ENCODE measurements at places on chromosomes 7 and 10.

DNA sequence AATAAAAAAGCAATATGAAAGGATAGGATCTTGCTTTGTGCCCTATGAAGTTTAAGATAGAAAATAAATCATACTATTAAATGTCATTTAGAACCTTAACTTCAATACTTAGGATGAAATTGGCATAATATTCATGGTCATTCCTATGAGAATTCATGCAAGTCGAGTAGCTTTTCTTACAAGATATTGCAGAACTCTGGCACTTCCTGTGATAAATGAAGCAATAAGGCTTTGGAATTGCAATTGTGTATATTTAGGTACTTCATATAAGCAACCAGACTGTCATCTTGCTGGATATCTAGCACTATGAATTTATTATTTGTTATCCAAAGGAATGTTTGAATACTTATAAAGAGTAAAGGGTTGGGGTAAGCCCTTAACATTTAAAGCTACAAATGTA, 116.5 kb downstream of the ZNF438 start:
- no peak for DNase-seq

- DNase-seq = no peak
Observed at GRCh38 chr7:16026253-16027020, 340.0 kb upstream of the MEOX2 start.

DNA sequence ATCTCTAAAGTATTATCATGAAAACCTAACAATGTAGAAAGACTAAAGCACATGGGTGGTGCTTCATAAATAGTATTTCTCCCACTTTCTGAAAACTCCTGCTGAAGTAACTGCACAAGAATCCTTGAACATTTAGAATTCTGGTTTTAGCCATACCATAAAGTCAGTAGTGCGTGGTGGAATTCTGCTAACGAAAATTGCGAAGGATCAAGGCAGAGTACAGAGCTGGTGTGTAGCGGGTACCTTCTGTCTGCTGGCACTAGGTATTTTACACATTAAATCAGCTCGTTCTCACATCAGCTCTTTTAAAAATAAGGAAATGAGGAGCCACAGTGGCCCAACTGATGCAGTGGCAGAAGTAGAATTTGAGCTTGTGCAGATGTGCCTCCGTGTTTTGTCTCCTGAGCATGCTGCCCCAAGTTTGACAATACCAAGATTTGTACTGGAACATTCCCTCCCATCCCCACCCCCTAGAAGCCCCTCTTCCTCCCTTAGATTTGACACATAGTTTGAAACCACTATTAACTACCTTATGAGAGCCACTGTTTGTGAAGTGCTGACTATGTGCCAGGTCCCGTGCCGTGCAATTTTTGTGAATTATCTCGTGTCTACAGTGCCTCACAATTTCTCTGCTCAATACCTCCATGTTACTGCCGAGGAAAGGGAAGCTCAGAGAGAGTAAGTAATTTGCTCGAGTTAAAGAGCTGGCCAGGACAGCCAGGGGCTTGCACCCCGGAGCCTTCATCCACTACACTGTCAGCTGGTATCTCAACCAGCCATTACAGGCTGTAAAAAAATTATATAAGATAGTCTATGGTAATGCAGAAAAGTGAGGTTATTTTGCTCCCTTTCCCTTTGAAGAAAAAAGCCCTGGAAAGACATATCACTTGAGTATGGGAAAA, 66.9 kb downstream of the EGFR start:
- DNase-seq = peak; percentile 82

DNA sequence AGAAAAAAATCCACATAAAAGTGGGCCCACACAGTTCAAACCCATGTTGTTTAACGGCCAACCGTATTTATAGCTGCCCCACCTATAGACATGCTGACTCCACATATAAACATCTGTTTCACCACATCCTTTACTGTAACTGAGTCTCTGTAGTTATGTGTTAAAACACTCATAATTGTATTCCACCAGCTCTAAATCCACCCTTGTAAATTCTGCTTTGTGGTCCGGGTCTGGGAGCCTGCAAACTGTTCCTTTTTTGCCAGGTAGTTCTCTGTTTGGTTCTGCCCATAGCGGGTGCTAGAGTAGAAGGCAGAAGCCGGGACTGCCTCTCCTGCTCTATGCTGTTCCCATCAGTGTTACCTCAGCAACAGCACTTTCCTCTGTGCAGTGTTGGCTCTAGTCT, 20.2 kb upstream of the FHIP2A start:
- DNase-seq = no peak

DNA sequence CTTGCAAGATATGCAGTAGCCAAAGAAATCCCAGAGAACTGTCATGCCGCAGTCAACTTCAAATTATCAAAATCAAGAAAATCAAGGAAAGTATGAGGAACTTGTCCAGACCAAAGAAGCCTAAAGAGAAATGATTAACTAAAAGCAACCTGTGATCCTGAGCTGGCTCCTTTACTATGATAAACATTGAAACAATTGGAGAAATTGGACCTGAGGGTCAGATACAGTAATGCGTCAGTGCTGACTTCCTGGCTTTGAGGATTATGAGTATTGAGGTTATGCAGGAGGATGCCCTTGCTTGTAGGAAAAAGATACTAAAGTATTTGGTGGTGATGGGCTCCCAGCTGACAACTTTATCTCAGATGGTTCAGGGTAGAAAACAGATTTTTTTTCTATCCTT, 324.7 kb upstream of the AKR1E2 start:
- DNase-seq = peak; percentile 18

DNA sequence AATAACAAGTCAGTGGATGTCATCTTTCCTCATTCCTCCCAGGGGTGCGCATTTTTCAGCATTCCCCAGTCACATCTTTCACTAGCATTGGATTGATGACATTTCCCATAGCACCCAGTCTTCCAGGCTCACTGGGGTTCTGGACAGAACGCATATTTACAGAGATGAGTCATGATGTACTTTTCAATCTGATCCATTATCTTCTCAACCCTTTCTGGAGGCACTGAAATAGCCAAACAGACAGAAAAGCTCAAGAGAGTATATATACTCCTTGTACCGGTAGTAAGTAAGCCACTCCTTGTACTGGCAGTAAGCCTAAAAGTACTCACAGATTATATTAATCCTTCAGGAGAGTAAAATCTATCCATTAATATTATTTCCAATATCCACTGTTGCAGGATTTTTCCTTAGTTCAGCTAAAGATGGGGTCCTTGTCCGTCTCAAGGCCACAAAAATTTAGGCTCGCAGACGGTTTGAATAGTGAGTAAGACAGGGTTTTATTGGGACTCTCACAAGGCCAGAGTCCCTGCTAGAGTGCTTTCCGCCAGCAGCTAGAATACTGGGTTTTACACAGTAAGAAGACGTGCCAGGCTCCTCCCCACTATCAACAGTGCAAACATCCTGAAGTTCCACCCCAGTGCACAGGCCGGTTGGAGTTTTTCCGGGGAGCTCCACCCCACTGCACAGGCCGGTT, 60.8 kb downstream of the MDH2 start:
- peak; percentile 69 for DNase-seq

GRCh38 chr10:78330884-78331283, 297.2 kb downstream of the RPS24 start:
- DNase-seq = no peak

DNA sequence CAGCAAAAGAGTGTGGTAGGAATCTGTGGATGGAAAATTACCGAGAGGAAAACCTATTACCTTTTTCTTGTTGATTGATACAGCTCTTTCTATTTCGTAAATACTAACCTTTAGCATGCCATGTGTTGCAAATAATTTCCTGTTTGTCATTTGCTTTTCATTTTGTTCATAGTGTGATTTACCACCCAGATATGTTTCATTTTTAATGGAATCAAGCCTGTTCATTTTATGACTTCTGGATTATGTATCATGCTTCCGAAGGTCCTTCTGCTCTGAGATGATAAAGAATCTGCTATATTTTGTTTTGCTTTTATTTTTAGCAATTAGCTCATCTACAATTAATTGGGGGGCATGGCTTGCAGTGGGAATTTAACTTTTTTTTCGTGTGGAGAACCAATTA, 46.5 kb downstream of the INPP5F start:
- no peak for DNase-seq

- DNase-seq = no peak
Observed at GRCh38 chr10:132443605-132443982, 46.6 kb downstream of the PWWP2B start.

DNA sequence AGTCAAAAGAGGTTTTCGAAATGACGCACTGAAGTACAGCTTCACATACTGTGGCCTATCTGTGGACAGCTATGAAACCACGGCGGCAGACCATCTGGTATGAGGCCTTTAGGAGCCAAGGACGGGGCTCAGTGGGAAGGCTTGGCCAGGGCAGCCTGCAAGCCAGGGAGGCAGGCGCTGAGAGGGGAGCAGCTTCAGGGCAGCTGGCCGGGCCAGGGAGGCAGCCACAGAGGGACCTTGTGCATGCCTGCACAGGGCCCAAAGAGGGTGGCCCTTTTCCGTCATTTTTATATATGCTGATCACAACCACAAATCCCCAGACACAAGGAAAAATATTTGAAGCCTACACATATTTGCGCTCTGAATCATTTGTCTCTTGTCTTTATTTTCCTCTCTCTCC, 13.5 kb downstream of the CALD1 start:
- DNase-seq = no peak

DNA sequence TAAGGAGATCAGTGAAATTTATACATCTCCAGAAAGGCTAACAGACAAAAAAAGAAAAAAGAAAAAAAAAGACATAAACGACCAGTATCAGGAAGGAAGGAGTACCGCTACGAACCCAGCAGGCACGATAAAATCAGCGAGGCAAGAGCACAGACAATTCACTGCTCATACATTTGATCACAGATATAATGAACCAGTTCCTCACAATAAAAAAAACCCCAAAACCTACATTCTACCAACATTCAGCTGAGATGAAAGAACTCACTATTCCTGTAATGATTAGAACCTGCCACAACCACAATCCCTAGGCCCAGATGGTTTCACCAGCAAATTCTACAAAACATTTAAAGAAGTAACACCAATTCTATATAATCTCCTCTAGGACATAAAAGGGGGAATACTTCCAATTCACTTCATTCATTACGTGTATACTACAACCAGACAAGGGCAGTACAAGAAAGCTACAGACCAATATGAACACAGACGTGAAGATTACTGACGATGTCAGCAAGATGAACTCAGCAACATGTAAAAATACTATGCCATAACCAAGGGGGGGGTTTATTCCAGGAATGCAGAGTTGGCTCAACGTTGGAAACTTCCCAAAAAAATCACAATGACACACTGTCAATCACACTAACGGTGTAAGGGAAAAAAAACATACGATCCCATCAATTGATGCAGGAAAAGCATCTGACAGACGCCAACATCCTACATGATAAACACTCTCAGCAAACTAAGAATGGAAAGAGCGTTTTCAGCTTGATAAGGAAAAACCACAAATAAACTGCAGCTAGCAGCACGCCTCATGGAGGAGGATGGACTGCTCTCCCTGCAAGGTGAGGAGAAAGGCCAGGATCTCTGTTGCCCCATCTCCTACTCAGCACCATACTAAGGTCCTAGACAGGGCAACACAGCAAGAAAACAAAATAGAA, 256.2 kb downstream of the ELFN1 start:
- DNase-seq = no peak

DNA sequence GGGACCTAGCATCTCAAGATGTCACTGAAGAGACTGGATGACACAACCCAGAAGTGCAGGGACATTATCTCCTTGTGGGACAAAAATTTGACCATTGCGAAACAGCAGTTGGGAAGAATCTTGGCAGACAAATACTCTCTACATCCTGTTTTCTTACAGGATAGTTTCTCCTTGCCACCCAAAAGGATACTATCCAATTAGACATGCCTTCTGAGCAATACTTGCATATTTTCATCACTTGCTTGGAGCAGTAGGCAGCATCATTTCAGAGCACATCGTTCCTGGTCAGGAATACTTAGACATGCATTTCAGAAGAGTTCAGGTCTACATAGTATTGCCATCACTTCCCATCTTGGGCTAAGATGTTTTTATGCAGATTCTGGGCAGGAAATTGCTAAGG, 56.8 kb downstream of the FAS start:
- no peak for DNase-seq

DNA sequence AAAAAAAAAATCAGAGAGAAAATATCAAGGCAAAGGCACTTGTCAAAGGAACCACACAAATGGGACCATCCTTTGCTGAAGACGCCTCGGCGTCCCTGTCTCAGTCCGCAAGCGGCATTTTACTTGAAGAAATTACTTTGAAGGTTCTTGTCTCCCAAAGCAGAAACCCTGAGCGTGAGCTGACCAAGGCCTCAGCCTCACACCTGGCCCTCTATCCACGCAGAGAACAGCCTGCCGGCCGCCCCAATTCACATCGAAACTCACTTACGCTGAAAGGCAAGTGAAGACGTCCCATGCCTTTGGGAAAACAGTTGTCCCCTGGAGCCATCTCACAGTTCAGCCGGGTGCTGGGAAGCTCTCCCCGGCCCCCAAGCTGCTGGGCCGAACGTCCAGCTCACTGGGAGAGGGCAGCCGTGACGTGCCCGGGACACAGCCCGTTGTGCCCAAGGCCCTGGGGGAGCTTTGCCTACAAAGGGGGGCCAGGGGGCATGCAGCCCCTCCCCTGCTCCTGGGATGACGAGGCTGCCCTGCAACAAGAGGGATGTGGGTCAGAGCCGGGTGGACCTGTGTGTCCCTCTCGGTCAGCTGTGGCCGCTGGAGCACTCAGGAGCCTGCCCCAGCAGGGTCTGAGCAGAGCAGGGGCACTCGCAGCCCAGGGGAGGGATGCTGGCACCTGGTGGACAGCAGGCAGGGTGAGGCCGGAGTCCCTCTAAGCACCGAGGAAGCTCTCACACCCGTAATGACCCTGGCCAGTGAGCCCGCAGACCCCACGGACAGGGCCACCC, 49.6 kb upstream of the PDGFA start:
- no peak for DNase-seq

DNA sequence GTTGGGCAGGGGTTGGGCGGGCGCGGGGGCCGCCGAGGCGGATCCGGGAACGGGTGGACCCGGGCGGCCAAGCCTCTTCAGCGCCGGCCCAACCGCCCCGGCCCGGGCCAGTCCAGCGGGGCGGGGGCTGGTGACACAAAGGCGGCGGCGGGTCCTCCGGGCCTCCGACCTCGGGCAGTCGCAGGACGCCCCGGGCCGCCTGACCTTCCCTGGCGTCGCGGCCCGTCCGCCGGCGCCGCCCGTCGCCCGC, 54.2 kb downstream of the METTL2B start:
- DNase-seq = no peak

GRCh38 chr7:69374044-69374425, 224.2 kb upstream of the AUTS2 start:
- DNase-seq = no peak

DNA sequence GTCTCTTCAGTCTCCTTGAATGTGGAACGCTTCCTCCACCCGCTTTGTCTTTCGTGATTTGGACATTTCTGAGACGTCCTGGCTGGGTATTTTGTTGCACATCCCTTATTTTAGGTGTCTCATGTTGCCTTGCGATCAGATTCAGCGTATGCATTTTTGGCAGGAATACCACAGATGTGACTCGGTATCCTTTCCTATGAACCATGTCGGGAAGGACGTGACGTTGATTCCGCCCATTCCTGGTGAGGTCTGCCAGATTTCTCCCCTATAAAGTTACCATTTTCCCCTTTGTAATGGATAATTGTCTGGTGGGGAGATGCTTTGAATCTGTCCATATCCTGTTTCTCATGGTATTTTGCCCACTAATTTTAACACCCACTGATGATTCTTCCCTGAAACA, 49.6 kb downstream of the RBM17 start:
- DNase-seq = no peak

GRCh38 chr7:139893461-139893860, 64.4 kb downstream of the TBXAS1 start:
- DNase-seq = no peak

GRCh38 chr10:94353336-94353735, 9.4 kb downstream of the NOC3L start:
- no peak for DNase-seq
